T-helper 2 cell (primary cell): ENCODE measurements at places on chromosomes 12 and 14.

GRCh38 chr12:126337556-126338441 lies 1272.6 kb downstream of the AACS start:
- DNase-seq = no peak

- no peak for DNase-seq
Measured at GRCh38 chr12:19926266-19926665, 442.1 kb upstream of the PDE3A start.

DNA sequence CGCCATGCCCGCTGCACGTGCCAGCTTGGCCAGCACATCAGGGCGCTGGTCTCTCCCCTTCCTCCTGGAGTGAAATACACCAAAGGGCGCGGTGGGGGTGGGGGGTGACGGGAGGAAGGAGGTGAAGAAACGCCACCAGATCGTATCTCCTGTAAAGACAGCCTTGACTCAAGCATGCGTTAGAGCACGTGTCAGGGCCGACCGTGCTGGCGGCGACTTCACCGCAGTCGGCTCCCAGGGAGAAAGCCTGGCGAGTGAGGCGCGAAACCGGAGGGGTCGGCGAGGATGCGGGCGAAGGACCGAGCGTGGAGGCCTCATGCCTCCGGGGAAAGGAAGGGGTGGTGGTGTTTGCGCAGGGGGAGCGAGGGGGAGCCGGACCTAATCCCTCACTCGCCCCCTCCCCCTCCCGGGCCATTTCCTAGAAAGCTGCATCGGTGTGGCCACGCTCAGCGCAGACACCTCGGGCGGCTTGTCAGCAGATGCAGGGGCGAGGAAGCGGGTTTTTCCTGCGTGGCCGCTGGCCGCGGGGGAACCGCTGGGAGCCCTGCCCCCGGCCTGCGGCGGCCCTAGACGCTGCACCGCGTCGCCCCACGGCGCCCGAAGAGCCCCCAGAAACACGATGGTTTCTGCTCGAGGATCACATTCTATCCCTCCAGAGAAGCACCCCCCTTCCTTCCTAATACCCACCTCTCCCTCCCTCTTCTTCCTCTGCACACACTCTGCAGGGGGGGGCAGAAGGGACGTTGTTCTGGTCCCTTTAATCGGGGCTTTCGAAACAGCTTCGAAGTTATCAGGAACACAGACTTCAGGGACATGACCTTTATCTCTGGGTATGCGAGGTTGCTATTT lies 914 bp upstream of the CCND2 start:
- DNase-seq = no peak

DNA sequence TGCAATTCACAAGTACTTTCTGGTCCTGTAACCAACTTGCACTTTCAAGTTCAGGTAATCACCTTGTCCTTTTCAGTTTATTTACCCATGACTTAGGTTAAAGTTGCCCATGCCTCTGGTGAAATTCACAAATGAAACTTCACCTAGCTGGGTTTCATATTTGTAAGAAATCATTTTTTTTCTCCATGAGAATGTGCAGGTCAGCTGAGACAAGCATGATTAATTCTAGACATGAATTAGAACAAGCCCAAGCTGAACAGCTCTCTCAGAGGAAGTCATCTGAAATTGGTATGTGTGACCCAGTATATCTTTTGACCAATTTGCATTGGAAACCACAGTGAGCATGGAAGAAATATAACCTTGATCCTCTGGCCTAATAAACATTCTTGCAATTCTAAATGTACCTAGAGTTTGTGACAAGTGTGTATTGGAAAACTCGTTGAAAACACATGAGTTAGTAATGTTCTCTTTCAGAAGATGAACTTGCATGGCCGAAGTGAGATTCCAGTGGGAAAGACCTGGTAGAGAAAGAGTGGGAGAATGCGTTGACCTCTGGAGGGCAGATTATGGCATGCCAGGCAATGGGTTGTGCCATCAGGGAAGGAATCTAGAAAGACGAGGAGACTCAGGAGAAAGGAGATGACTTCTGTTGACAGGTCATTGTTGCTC lies 486.5 kb downstream of the ZFP36L1 start:
- DNase-seq = no peak

DNA sequence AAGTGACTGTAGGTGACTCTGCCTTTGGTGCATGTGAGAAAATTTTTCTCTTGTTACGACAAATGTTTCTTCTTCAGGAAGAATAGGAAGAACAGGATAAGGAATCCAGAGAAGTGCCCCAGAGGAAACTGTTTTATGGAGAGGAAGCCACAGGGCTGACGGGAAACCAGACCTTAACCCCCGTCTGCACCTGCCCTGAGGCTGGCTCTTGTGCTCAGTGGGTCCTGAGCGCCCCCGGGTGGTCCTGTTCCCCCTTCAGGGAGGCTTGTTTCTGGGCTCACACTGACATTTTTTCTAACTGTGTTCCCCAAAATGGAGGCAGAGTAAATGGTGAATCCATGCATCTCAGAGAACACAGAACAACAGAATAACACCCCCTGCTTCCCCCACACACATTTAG lies 691.8 kb downstream of the TMEM121 start:
- DNase-seq = no peak

GRCh38 chr12:24109381-24110039 lies 160.0 kb upstream of the SOX5 start:
- no peak for DNase-seq

DNA sequence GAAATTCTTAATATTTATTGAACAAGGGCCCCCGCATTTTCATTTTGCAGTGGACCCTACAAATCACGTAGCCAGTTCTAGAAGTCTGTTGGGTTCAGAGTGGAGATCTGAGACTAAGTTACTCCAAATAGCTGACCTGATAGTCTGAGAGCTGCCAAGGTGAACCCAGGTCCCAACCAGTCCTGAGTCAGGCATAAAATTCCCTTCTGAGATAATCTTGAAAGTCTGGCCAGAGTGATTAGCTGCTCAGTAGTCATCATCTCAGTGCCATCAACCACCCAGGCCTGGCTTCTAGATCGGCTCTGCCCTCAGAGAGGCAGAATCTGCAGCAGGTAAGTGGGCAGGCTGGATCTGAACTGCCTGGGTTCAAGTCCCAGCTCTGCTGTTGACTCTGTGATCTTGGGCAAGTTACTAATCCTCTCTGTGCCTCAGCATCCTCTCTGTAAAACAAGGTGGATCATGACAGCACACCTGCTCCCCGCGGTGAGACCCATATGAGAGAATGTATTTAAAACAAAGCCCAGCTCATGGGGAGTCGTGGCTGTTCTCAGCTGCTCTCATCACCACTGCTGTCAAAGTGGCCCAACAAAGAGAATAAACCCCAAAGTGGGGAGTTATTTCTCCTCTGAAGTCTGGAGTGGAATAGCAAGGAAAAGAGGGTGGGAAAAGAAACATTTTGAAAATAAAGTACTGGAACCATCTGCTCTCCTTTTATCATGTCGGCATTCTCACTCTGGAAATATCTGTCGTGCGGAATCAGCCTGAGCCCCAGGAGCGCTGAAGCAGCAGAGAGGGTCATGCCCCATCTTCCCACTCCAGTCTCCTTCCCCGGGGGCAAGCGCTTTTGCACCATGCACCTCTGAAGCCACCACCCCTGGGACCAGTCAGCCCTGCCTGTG lies 193.3 kb downstream of the DPF3 start:
- no peak for DNase-seq

DNA sequence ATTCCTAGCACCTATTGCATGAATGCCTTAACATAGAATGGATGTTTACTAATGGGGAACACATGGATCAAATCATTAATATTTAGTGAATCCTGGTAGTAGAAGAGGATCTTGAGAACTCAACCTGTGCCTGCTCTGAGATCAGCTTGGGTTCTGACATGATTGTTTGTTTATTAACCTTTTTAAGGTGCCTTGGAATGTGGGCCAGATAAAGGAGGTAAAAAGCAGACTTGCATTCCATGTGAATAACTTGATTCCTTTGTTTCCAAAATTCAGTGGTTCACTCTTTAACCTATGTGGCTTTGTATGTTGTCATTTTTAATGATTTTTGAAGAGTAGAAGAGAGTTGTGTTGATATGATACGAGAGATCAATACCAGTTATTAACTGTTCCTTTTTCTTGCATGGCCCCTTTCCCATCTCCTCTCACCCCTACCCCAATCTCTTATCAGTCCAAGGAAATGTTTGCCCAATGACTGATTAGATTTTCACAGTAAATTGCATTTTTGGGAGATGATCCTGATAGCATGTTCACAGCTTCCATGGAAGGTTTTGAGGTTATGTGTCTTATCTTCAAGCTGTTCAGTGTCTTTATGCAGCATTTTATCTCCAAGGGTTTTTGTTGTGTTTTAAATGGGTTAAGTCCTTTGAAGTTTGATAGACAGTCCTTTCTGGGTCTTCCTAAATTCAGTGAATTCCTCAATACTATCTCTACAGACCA lies 193.7 kb upstream of the FRMD6 start:
- DNase-seq = no peak

DNA sequence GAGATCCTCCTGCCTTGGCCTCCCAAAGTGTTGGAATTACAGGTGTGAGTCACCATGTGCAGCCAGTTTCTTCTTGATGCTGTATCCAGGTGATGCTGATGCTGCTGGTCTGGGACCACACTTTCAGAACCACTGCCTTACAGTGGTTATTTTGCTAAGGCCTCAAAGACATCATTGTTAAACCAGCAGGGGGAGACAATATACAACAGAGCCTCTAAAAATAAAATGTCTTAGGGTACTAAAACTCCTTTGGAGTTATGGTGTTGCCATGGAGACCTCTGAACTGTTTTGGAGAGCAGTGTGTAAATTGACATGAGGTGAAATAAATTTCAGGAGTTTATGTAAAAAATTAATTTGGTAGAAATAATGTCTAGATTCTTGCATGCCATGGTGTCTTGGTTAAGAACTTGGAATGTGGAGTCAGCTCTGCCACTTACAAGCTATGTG lies 1.1 kb upstream of the ARG2 start:
- peak; percentile 81 for DNase-seq

- no peak for DNase-seq
Measured at GRCh38 chr12:50571786-50572185, 67.0 kb downstream of the DIP2B start.

- no peak for DNase-seq
Measured at GRCh38 chr14:103347091-103347815, 13.2 kb downstream of the EIF5 start.
